A549 treated with RU486 at 1 μM for 4 hours (cell line): ENCODE measurements at places on chromosomes 1 and 21. TPM values are rescaled to one million over a fixed set of nuclear protein-coding genes. Genes with fewer than 3 reads are reported as not detected.

The E2F2 gene
- 2.8 to 3.4 TPM (median 2.9 TPM) in 5 replicates for total RNA-seq

The MYBPH gene
- total RNA-seq: not detected in 5 replicates

The RPTN gene
- total RNA-seq: not detected in 5 replicates

The TMEM201 gene
- 11.0 to 15.2 TPM (median 14.7 TPM) in 5 replicates for total RNA-seq

The TMEM200B gene
- 0.07 to 0.16 TPM (median 0.15 TPM) in 4 of 5 replicates, not detected in the other for total RNA-seq

The GNAT2 gene
- total RNA-seq: 0.23 to 0.30 TPM in 2 of 5 replicates, not detected in the others

The CFHR5 gene
- not detected in 5 replicates for total RNA-seq

The SLC16A4 gene
- 23.6 to 41.3 TPM (median 38.5 TPM) in 5 replicates for total RNA-seq

The VASH2 gene
- 2.6 to 3.8 TPM (median 3.5 TPM) in 5 replicates for total RNA-seq

The ITGB2 gene
- 0.41 to 1.1 TPM (median 0.61 TPM) in 5 replicates for total RNA-seq
